Gastroesophageal sphincter (tissue), 4 donors: ENCODE measurements at places on chromosomes 16 and 17. TPM values are rescaled to one million over a fixed set of nuclear protein-coding genes. Genes with fewer than 3 reads are reported as not detected.
A peak's percentile ranks its signal among the peaks of the same experiment; 100 is the strongest.

GRCh38 chr17:52740006-52740405, 581.5 kb upstream of the CA10 start:
- no peak for ATAC-seq

The FAAP100 gene
- 32.1 TPM for total RNA-seq

GRCh38 chr17:77228241-77228752, 87.5 kb downstream of the SEC14L1 start:
- ATAC-seq: no peak

- no peak for ATAC-seq
These were observed 64.0 kb downstream of the MRM1 start for GRCh38 chr17:36665417-36665816.

The IKZF3 gene
- total RNA-seq: 1.5 TPM

- no peak for ATAC-seq
These were observed 50.8 kb downstream of the MRTFB start for GRCh38 chr16:14121872-14122271.

The ABCA6 gene
- 35.8 TPM for total RNA-seq

The CA4 gene
- total RNA-seq: 5.5 TPM

GRCh38 chr16:77548766-77549165, 113.9 kb upstream of the ADAMTS18 start:
- no peak for ATAC-seq

The GRIN2C gene
- 0.16 TPM for total RNA-seq

DNA sequence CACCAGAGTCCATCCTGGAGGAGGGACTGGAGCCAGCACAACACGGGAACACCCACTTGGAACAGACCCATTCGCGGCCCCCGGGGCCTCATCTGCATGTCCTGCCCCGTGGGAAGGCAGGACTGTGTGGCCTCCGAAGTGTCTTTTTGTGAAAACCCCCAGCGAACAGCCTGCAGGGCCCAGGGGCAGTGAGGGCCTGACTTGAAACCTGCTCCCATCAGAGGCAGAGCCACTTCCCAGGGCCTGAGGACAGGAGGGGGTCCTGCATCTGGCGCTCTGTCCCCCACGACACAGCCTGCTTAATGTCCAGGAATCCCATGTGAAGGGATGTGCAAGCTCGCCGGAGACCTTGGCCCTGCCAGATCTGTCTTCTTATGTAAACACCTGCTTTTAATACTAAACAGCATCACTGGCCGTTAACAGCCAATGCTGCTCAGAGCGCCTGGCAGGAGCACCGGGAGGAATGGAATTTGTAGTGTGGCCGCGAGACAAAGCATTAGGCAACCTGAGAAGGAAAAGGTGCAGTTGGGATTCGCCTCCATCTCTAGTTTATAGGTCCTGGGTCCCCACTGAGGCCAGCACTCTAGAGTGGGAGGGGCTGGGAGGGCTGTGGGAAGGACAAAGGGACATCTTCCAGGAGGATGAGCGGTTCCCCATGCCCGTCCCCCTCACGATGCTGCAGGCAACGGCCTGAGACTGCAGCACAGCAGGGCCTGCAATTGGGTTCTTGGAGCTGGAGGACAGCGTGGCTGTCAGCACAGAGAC, 9.6 kb upstream of the EVPL start:
- peak; percentile 69 for ATAC-seq

DNA sequence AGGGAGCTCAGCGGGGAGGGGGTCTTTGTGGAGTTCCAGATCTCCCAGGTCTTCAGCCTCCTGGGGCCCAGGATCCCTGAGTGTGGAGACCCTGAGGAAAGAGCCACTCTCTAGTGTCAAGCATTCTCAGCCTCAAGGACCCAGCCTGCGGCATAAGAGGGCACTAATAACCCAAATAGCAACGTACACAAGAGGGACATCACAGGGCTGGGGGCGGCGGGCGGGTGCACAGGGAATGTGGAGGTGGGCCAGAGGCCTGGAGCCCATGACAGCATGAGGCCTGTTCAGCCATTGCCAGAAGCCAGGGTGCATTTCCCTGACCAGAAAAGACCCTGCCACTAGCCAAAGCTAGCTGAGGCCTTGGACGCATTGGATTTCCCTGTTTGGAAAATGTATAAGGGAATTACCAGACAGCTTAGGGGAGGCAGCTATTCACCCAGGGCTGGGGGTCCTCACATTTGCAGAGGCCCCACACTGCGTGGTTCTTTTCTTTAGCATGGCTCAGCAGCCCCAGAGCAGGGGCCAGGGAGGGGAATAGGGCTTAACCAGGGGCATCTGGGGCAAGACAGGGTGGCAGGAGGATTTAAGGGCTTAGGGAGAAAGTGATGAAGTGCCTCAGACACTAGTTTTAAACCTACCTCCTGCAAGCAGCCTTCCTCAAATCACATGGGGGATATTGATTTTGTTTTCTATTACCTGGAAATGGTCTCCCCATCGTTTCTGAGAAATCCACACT, 13.5 kb upstream of the ALOX15B start:
- ATAC-seq: no peak

- ATAC-seq: no peak
These were observed 295.4 kb upstream of the KCNJ16 start for GRCh38 chr17:69779378-69780214.

The NGFR gene
- total RNA-seq: 10.6 TPM

The GUCY2D gene
- total RNA-seq: not detected

- no peak for ATAC-seq
These were observed 139.8 kb downstream of the SHISA9 start for GRCh38 chr16:13041180-13041579.

GRCh38 chr17:8048236-8048635, 9.4 kb downstream of the ALOX15B start:
- no peak for ATAC-seq

- ATAC-seq: peak; percentile 77
These were observed 80.5 kb downstream of the MYH13 start for GRCh38 chr17:10292057-10292937.

DNA sequence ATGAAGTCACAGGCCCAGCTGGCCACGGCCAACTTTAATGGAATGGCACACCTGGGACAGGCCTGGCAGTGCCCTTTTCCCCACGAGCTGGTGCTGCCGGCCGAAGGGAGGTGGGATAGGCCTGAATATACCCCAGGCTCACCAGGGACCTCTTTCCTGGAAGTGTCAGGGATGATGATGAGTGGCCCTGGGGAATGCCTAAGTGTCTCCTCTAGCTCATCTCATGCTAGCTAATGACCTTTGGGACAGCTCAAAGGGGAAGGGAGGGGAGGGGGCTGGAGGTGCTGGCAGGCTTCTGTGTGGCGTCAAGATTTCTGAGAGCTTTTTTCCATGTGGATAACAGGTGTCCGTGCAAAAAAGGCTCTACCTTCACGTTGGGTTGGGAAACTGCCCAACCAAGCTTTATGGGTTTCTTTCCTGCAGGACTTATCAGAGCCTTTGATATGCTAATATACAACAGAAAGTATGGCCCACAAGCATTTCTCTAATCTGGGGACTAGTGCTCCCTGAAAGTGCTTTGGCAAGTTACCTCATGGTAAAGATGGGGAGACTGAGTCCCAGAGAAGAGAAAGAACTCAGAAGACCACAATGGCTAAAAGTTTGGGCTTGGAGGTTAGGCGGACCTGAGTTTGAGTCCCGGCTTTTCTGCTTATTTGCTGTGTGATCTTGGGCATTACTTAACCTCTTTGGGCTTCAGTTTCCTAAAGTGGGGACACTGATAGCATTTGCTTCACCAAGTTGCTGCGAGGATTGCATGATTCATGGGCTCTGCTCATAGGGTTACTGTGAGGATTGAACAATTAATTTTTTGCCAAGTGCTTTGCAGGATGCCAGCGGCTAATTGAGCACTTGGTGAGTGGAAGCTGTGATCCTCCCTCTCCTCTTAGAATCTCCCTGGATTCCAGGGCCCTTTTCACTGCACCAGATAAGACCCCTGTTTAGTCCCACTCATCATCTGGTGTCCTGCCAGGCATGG, 14.0 kb downstream of the ADGRG1 start:
- ATAC-seq: no peak

The QPRT gene
- 2.5 TPM for total RNA-seq

The PERCC1 gene
- total RNA-seq: 0.74 TPM

The CCDC43 gene
- 20.2 TPM for total RNA-seq

DNA sequence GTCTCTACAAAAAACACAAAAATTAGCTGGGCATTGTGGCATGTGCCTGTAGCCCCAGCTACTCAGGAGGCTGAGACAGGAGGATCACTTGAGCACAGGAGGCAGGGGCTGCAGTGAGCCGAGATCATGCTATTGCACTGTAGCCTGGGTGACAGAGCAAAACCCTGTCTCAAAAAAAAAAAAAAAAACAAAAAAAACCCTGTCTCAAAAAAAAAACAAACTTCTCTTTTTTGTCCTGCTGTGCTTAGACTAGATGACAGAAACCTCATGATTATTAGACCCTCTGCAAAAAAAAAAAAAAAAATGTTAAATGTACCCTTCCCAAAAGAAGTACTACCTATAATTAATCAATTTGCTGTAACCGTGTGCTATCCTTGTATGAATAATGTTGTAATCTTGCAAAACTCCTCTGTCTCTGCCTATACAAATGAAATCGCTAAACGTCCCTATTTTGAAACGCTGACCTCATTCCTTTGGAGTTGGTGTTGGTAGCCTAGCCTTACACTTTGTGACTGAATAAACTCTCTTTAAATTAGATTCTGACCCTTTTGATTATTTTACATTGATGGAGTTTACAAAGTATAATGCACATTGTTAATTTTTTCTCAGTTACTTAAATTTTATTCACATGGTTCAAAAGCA, 13.6 kb upstream of the DHRS7B start:
- ATAC-seq: no peak

DNA sequence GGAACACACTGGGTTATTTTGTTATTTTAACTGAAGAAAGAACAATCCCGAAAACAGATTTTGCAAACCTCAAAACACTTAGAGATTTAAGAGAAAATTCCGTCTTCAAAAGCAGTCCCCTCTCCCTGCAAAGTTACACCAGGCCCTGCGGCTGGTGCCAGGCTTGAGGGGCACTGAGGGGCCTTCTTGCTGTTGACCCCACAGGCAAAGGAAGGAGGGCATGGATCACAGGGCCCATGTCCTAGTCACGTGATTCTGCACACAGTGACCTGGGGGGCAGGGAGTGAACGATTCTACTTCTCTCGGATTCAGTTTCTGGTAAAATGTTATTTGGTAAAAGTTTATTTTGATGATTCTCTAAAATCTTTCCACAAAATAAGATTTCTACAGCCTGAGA, 55.3 kb upstream of the FASN start:
- no peak for ATAC-seq

GRCh38 chr17:61984821-61985220, 57.0 kb upstream of the INTS2 start:
- ATAC-seq: no peak

DNA sequence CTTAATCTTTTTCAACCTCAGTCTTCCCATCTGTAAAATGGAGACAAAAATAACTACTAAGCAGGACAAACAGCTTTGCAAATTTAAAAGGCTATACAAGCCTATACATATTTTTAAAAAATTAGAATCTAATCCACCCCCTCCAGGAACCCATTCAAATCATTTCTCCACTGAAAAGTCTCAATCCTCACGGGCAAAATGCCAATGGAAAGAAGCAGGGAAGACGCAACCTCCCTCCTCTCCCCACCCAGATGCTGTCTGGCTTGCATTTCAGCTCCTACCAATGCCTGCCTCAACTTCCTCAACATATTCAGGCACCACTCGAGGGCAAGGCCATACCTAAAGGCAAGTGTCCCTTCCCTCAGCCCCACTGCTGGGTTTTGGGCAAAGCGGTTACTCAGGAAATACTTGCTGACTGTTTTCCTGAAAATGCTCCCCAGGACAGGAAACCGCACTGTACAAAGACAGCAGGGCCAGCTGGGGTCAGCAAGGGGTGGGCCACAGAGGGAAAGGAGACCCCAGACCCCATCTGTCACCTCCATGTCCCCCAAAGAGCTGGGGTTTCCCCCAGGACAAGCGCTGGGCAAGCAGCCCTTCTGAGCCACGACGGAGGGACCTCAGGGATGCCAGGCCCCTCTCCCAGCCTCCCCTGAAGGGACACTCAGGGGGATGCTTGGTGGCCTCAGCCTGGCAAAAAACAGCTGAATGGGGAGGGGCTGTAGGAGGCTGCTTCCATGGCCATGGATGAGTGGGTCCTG, 47.7 kb upstream of the DOC2B start:
- no peak for ATAC-seq

GRCh38 chr17:2361010-2361760, 23.9 kb downstream of the SGSM2 start:
- no peak for ATAC-seq

The MT1F gene
- total RNA-seq: not detected

The SLC5A10 gene
- not detected for total RNA-seq

- ATAC-seq: no peak
These were observed 88.5 kb downstream of the ANKRD11 start for GRCh38 chr16:89401641-89402445.

GRCh38 chr16:8179615-8180014, 410.7 kb downstream of the TMEM114 start:
- ATAC-seq: no peak

GRCh38 chr17:44797802-44798201, 32.3 kb downstream of the GJC1 start:
- peak; percentile 79 for ATAC-seq

The PIGS gene
- 74.7 TPM for total RNA-seq

DNA sequence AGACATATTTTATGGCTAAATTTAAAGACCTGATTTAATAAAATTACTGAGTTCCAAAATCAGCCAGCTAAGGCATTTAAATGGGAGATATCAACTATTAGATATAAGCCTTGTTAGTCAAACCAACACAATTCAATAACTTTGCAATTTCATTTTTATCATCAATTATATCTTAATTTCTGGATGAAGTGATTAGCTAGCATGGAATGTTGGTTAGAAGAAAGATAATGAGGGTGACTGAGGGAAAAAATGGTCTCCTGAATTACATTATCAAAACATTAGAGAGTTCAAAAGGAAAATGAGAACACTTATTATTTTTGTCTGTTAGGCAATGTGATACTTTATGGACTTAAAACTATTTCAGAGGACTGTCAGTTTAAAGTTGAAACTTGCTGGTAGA, 525.7 kb downstream of the CDH11 start:
- ATAC-seq: no peak

GRCh38 chr16:52312716-52313115, 234.2 kb downstream of the TOX3 start:
- ATAC-seq: no peak

DNA sequence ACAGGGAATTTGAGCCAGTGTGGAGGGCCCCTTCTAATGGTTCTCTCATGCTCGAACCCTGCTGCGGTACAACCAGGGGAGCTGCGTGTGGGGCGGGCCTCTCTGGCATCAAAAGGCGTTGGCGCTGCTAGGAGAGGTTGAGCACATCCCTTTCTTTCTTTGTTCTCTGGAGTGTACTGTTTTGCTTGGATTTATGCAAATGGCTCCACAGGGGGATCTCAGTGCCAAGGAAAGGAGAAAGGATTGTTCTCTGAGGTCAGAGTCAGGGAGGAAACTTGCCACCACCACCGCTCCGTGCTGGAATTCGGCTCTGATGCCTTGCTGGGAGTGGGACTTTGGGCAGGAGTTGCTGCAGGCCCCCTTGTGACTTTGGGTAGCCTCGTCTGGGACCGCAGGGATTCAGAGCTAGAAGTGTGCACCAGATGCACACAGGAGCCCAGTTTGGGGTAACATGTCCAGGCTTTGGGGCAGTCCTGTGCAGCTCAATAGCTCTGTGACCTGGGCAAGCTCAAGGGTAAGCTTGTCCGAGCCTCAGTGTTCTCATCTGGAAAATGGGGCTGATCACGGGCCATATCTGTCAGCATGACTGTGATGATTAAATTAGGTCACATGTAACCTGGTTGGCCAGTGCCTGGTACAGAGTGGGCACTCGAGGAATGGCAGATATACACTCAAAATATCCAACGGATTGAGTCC, 353.0 kb upstream of the EEF2KMT start:
- ATAC-seq: no peak

The HOXB3 gene
- total RNA-seq: 26.5 TPM

GRCh38 chr17:77523540-77523939, 382.8 kb downstream of the SEC14L1 start:
- no peak for ATAC-seq

The CDK5R1 gene
- 0.54 TPM for total RNA-seq

The NUP85 gene
- total RNA-seq: 22.8 TPM

The KRT36 gene
- total RNA-seq: not detected
